Activated T-helper 1 cell treated with anti-CD3 and anti-CD28 coated beads, Interleukin-2, amount 50 U/mL, for 16 hours (primary cell): ENCODE measurements at places on chromosomes 3 and 15.

- DNase-seq = no peak
Observed at GRCh38 chr3:177410730-177411129, 213.4 kb upstream of the TBL1XR1 start.

DNA sequence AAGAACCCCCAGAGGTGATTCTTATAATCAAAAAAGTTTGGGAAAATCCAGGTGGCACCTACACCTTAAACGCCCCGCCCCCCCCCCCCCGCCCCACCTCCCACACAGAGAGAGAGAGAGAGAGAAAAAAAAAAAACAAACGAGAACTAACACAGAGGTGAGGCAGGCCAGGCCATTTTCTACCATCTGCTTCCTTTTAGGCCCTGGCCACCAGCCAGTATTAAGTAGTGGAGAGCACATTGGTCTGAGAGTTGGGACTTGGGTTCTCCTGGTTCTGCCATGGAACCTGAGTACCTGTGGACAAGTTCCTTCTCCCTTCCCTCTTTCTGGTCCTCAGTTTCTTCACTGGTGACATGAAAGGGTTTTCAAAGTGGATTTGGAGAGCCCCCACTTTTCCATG, 60.6 kb downstream of the SLC6A11 start:
- DNase-seq = no peak

DNA sequence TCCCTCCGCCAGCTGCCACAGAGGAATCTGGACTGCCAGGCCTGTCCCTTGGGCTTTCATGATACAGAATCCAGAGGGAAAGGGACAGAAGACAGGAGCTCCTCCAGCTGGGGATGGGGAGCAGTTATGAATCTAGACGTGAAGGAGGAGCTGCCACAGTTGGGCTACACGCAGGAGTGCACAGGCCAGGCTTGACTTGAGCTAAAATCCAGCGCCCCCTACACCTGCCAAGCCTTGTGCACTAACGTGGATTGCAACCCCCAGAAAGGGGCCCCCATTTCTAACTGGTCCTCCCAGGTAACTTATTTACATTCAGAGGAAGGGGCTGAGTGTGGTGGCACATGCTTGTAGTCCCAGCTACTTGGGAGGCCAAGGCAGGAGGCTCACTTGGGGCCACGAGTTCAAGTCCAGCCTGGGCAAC, 14.3 kb downstream of the KLHL6 start:
- DNase-seq = no peak

DNA sequence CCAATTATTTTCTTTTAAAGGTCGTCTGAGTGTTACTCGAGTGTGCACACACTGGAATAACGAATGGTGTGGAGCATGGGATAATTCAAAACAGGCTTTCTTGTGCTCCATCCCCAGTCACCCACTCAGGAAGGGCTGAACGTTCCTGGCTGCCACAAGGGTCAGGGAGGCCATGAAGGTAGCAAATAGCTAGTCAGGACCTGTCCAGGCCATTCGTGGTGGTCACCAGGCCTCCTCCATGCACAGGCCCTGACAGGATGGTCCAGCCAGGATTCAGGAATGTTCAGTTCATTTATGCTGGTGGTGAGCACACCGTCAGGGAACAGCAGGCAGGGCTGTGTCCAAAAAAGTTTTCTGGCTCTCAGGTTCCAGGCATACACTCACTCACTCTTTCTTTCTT, 11.7 kb upstream of the NR2E3 start:
- no peak for DNase-seq

DNA sequence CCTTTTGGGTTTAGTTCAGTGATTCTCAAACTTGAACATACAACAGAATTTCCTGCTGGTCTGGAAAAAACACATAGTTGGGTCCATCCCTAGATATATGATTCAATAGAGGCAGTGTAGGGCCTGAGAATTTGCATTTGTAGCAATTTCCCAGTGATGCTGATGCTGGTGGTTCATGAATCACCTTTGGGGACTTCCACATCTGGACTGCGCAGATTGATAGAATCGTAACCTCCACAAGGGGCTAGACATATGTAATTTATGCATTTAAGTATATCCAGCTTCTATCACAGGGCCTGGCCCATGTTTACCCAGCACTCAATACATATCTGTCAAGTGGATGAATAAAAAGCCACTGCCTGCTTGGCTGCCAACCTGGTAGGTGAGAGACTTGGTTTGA, 33.8 kb upstream of the SUCLG2 start:
- DNase-seq = no peak

DNA sequence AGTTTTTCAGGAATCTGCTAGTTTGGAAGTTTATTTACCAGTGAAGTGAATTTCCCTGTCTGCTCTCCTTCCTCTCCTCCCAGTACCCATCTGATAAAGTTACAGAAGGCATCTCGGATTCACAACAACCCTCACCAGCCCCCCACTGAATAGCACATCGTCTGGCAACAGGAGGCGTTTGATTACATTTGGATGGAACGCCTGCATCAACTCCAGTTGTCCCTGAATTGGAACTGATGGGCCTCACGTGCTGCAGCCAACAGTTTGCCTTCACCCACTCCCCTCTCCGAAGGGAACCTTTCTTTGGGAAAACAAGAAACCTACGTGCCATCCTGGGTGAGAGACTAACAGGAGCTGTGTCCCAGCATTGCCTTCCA, 59.5 kb upstream of the BCL6 start:
- no peak for DNase-seq

GRCh38 chr15:28123408-28124023, 24.4 kb upstream of the OCA2 start:
- no peak for DNase-seq

GRCh38 chr3:133881492-133881891, 14.2 kb downstream of the RAB6B start:
- no peak for DNase-seq

DNA sequence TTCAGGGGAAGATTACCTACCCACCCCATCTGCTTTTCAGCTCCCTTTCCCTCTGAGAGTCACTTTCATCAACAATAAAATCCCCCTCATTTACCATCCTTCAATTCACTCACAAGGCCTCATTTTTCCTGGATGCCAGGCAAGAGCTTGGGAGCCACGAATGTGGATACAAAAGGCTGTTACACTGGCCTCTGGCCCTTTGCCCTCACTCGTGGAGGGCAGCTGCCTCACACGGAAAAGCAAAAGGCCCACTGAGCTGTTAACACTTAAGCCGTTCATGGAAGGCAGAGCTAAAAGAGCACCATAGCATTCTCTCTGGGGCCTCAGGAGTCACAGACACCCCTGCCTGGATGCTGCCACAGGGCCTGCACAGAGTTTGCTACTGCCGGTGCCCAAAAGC, 102.4 kb upstream of the TUSC7 start:
- DNase-seq = no peak

GRCh38 chr3:159761369-159761768, 227.3 kb upstream of the IL12A start:
- DNase-seq = no peak

DNA sequence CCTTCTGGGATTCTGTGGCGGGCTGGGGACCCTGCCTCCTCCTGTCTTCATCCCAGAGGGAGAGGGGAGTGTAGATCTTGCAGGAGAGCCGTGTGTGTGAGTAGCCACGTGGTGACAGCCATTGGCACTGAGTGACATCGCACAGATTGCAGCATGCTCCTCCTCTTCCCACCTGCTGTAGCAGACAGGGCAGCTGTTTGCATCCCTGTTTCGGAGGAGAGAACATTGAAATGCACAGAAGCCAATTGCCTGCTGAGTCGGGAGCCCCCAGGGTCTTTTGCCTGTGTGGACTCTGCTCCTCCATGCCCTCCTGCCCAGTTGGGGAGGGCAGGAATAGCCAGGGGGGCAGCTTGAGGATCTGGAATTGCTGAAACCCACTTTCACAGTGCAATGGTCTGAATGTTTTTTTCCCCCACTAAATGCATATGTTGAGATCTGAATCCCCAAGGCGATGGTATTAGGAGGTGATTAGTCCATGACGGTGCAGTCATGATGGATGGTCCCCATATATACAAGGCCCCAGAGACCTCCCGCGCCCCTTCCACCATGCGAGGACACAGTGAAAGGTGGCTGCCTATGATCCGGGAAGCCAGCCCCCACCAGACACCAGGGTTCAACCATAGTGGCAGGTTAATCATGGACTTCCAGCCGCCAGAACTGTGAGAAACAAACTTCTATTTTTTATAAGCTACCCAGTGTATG, 66.8 kb downstream of the CHRNA7 start:
- DNase-seq = no peak
